ENCODE measurements at places on chromosomes 13 and 19.

DNA sequence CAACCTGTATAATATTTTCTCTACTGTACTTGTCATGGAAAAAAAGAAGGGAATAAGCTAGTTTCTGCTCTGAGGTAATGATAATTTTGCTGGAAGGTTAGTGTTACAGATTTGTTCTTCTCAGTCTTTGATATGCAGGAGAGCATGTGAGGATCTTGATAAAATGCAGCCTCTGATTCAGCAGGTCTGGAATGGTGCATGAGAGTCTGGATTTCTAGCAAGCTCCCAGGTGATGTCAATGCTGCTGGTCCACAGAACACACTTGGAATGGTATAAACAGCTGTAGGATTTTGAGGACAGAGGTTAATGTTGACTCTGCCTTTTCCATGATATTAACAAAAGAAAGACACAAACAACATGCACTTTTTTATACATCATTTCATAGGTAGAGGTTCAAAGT lies 173.6 kb downstream of the NDFIP2 start:
- DNase-seq: no peak

DNA sequence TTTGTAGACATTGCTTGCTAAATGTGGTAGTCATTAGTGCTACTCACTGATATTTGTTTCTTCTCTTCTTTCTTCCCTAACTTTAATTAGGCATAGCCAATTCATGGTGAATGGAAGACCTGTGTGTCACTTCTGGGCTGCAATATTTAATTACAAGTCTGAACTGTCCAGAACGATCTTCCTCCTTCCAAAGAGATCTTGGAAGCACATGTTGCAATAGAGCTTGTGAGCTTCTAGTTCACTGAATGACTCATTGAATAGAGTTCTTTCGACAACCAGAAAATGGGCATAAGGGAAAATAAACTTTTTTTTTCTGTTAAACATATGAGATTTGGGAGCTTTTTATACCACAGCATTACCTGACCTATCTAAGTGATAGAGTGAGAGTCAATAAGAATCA lies 1264.6 kb downstream of the PCDH9 start:
- no peak for DNase-seq

DNA sequence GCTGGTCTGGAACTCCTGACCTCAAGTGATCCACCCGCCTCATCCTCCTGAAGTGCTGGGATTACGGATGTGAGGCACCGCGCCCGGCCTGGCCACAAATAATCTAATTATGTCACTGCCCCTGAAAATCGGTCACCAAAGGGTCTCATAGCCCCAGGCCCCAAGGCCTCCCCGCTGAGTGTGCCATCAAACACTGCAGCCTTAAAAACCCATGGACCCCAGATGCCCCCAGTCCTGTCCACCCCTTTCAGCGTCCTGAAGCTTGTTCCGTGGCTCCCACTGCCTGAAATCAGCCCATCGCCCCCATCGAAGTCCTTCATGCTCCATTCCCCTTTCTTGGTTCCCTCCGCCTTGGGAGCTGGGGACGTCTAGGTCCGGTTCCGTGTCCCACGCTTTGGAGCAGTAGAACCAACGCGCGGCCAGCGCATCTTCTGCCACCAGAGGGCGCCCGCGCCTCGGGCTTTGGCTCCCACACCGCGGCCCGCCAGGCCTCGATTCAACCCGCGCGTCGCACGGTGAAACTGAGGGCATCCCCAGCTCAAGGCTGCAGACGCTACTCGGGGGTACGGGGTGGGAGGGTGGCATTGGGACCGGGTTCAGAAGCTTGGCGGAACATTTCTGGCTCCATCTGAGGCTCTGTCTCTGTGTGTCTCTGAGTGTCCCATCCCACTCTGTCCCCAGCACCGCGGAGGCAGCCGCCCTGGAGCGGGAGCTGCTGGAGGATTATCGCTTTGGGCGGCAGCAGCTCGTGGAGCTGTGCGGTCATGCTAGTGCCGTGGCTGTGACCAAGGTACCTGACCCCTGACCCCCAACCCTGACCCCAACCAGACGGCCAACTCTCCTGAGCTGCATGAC lies 3.5 kb downstream of the YJEFN3 start:
- DNase-seq: peak; percentile 96

GRCh38 chr13:84191139-84191538 lies 308.9 kb upstream of the SLITRK1 start:
- no peak for DNase-seq

GRCh38 chr13:49939321-49939720 lies 3.2 kb upstream of the SPRYD7 start:
- DNase-seq: no peak

- DNase-seq: no peak
These were observed 151.4 kb downstream of the PDS5B start for GRCh38 chr13:32737679-32738078.

DNA sequence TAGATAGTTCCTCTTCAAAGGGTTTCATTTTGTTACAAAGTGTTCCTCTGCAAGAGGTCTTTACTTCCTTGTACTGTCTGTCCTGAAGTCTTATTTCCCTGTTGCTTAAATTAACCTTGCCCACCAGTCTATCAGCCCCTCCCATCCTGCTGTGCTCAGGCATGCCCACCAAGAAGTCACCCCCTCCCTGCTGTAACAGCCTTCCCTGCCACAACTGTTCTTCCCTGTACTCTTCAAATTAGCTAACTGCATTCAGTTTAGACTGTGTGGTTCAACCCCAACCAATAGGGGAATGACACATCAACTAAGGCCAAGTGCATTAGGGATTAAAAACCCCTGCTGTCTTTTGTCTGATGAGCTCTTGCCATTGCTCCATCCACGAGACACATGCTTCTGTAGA lies 34.4 kb upstream of the ZNF562 start:
- DNase-seq: peak; percentile 30

- no peak for DNase-seq
These were observed 410.6 kb downstream of the TBC1D4 start for GRCh38 chr13:75071395-75071794.

GRCh38 chr13:19591864-19592263 lies 30.5 kb upstream of the TPTE2 start:
- DNase-seq: no peak

GRCh38 chr19:16095071-16095571 lies 16.6 kb upstream of the RAB8A start:
- no peak for DNase-seq

GRCh38 chr19:39725995-39726394 lies 11.8 kb downstream of the CLC start:
- DNase-seq: no peak

GRCh38 chr19:16875584-16876555 lies 12.9 kb upstream of the F2RL3 start:
- DNase-seq: no peak

DNA sequence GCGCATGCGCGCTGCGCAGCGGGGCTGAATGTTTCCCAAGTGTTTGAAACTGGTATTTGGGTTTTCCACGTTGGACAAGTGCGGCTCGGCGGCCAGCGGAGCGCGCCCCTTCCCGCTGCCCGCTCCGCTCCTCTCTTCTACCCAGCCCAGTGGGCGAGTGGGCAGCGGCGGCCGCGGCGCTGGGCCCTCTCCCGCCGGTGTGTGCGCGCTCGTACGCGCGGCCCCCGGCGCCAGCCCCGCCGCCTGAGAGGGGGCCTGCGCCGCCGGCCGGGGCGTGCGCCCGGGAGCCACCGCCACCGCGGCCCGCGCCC lies at the start of gene ING1:
Gene ING1, plus strand, starts transcription at position 59 of the 311 bp plus-strand sequence. CDS start 450 bp downstream, outside the sequence.
- DNase-seq: no peak

- DNase-seq: peak; percentile 60
These were observed 239.0 kb downstream of the RGCC start for GRCh38 chr13:41696163-41697003.

GRCh38 chr13:107373551-107373950 lies 805.6 kb upstream of the ARGLU1 start:
- peak; percentile 54 for DNase-seq

DNA sequence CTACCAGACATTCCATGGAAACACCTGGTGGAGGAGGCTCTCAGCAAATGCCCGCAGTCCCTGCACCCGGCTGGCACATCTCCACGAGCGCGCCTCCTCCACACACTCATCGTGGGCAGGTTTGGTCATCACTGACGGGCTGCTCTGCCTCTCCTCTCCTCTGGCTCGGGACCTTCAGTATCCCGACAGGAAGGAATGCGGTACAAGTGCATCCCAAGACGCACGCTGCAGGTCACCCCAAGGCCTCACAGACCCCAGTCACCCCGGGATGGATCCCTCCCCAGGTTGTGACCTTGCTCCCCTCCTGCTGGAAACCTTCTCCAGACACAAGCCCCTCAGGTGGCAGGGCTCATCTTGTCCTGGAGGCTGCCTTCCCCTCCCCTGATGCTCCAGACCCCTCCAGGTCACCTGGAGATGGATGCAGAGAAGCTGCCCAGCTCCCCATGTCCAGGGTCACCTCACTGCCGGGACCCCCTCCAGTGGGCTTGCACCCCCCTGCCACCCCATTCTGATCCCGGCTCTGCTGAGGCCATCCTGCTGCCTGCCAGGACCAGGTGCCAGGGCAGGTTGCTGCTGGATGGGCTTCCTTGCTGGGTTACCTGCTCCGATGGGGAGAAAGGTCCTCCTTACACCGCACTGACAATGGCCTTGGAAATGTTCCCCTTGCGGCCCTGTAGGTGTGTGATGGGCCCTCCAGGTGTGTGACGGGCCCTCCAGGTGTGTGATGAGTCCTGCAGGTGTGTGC lies 29.9 kb downstream of the C13orf46 start:
- no peak for DNase-seq

Data from OCI-M1 (cell line).